ENCODE measurements at places on chromosomes 6 and 20.

- H3K4me3 ChIP-seq, result no peak overlapping the region
- no peaks in the 10 kb centered on the region for H3K36me3 ChIP-seq
- no peaks in the 10 kb centered on the region for H3K4me1 ChIP-seq
- no peak overlapping the region for H3K27ac ChIP-seq
- H3K27me3 ChIP-seq, result no peaks in the 10 kb centered on the region
- DNase-seq, result peak; percentile 36
Observed at GRCh38 chr20:16434062-16434664, 139.1 kb downstream of the KIF16B start.

DNA sequence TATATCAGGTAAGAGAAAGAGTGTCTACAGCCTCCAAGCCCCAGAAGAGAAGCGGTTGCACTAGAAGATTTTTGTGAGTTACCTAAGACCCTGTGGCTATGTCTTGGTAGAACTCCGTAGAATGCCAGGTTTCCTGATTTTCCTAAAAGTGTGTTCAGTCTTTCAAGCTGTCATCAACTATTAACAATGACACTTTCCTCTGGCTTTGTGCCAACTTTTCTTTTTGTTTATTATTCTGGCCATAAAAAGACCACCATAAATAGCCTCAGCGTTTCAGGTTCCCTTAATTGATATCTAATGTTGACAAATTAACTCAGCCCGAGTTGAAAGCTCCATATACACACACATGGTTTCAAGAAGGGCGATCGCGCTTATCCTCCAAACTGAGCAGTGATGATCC is 1.2 kb downstream of the PAK5 start:
- no peaks in the 10 kb centered on the region for H3K36me3 ChIP-seq
- peaks cover 24% of the 10 kb centered on the region for H3K27me3 ChIP-seq
- peaks cover 11% of the 10 kb centered on the region for H3K4me1 ChIP-seq
- no peak overlapping the region for H3K4me3 ChIP-seq

DNA sequence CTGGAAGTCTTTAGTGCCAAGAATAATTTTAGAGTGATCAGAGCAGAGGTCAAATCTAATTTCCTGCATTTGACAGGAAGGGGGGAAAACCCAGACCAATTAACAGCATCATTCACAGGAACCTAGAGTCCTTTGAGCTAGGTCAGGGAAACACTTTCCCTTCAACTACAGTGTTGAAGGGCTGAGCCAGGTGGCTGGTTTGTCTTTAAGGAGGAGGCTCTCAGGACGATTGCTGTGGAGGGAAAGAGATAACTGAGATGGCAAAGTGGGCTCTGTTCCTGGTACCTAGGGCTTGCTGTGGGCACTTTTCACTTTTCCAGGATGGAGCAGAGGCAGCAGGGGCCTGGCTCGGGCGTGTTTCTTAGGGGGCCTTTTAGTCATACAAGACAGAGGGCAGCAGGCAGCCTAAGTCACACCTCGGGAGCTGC is 111.9 kb downstream of the SCML4 start:
- DNase-seq, result no peak
- H3K27me3 ChIP-seq, result peaks cover 9% of the 10 kb centered on the region
- no peak overlapping the region for H3K27ac ChIP-seq
- peaks cover 13% of the 10 kb centered on the region for H3K4me1 ChIP-seq

GRCh38 chr6:104462811-104463599 is 396.7 kb downstream of the HACE1 start:
- H3K4me3 ChIP-seq, result no peak overlapping the region
- DNase-seq, result peak; percentile 47
- H3K27me3 ChIP-seq, result no peaks in the 10 kb centered on the region
- no peaks in the 10 kb centered on the region for H3K4me1 ChIP-seq
- no peaks in the 10 kb centered on the region for H3K36me3 ChIP-seq
- no peak overlapping the region for H3K27ac ChIP-seq

DNA sequence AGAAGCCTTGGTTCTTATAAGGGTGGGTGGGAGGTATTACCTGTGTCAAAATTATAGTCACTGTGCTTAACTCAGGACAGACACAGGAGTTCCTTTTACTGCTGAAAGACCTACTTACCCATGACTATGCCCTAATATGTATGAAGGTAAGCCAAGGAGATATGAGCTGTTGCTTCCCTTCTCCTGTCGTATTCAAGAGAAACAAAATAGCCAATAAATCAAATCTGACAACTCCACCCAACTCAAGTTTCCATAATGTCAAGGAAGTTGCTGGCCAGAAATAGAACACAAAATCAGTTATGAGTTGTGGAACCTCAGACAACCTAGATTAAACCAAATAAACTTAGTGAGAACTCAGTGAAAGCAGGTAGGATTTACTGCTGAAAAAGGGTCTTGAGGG is 25.1 kb downstream of the ZNF133 start:
- H3K4me1 ChIP-seq, result no peaks in the 10 kb centered on the region
- H3K36me3 ChIP-seq, result peaks cover 63% of the 10 kb centered on the region
- no peak overlapping the region for H3K4me3 ChIP-seq
- no peaks in the 10 kb centered on the region for H3K27me3 ChIP-seq
- H3K27ac ChIP-seq, result no peak overlapping the region

GRCh38 chr20:64083378-64083803 is 807 bp downstream of the LKAAEAR1 start:
- peaks cover 39% of the 10 kb centered on the region for H3K4me1 ChIP-seq
- H3K27ac ChIP-seq, result no peak overlapping the region
- H3K27me3 ChIP-seq, result peaks cover 55% of the 10 kb centered on the region
- peak; percentile 80 for DNase-seq
- H3K4me3 ChIP-seq, result peak overlapping the region; percentile 72

GRCh38 chr6:35824552-35825192 is 19.5 kb downstream of the LHFPL5 start:
- no peak overlapping the region for H3K27ac ChIP-seq
- DNase-seq, result no peak

DNA sequence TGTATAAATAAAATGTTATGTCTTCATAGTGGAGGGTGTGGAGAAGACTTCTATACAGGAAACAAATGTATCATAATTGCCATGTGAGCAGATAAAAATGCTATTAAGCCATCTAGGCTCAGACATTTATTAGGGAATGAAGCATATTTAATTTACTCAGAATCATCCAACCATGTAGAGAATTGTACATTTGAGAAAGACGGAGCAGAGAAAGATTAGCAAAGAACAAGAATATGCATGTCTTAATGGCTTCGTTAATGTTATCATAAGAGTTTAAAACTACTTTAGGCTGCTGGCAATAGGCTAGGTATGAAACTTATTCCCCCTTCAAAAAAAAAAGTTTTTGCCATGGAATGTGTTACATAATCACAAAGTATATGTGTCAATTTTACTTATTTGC is 6.1 kb downstream of the ANKRD6 start:
- H3K27ac ChIP-seq, result no peak overlapping the region
- no peaks in the 10 kb centered on the region for H3K36me3 ChIP-seq
- no peak overlapping the region for H3K4me3 ChIP-seq
- no peaks in the 10 kb centered on the region for H3K4me1 ChIP-seq
- no peak for DNase-seq

DNA sequence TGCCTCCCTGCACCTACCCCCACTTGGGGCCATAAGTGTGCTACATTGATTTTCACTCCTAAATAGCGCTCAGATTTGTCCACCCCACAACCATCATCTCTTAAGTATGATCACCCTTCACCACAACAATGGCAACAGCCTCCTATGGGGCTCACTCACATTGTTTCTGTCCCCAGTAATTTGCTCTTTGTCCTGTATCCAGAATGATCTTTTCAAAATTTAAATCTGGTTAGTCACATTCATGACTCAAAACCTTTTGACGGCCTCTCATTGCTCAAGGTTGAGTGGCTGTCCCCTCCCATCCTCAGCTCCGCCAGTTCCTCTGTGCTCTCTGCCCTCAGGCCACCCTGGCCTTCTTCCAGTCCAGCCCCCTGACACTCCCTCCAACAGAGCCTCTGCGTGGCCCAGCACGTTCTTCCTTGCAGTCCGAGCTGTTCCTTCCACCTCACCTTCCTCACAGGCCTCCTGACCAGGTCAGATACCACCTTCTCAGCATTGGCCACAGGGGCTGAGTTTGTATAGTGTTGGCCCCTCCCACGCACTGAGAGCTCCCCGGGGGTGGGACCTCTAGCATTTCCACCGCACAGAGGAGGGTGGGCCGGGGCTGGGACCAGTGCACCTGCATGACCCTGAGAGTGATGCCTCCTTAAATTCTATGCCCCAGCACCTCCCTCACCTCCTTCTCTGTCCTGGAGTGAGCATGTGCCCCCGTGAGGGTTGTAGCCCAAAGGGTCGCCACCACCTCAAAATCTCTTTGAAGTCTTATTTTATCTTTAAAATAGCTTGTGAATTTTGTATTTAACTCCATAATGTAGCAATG is 2.4 kb upstream of the PPP1R3G start:
- H3K27ac ChIP-seq, result no peak overlapping the region
- peaks cover 30% of the 10 kb centered on the region for H3K4me1 ChIP-seq
- H3K4me3 ChIP-seq, result no peak overlapping the region

- peak overlapping the region; percentile 83 for H3K4me3 ChIP-seq
- peaks cover 11% of the 10 kb centered on the region for H3K4me1 ChIP-seq
- H3K27ac ChIP-seq, result no peak overlapping the region
- DNase-seq, result peak; percentile 5
- peaks cover 11% of the 10 kb centered on the region for H3K36me3 ChIP-seq
- H3K27me3 ChIP-seq, result peaks cover 25% of the 10 kb centered on the region
Observed at GRCh38 chr20:46118481-46119020, 437 bp downstream of the CD40 start.

- peak overlapping the region; percentile 93 for H3K27ac ChIP-seq
- peaks cover 8% of the 10 kb centered on the region for H3K4me1 ChIP-seq
- no peaks in the 10 kb centered on the region for H3K27me3 ChIP-seq
- peak; percentile 99 for DNase-seq
- H3K4me3 ChIP-seq, result no peak overlapping the region
Observed at GRCh38 chr6:116447496-116448011, 13.6 kb upstream of the CALHM6 start.

GRCh38 chr6:47141963-47142362 is 99.8 kb upstream of the ADGRF1 start:
- H3K36me3 ChIP-seq, result no peaks in the 10 kb centered on the region
- no peaks in the 10 kb centered on the region for H3K27me3 ChIP-seq
- no peak for DNase-seq
- H3K27ac ChIP-seq, result no peak overlapping the region
- no peak overlapping the region for H3K4me3 ChIP-seq
- peaks cover 2% of the 10 kb centered on the region for H3K4me1 ChIP-seq

DNA sequence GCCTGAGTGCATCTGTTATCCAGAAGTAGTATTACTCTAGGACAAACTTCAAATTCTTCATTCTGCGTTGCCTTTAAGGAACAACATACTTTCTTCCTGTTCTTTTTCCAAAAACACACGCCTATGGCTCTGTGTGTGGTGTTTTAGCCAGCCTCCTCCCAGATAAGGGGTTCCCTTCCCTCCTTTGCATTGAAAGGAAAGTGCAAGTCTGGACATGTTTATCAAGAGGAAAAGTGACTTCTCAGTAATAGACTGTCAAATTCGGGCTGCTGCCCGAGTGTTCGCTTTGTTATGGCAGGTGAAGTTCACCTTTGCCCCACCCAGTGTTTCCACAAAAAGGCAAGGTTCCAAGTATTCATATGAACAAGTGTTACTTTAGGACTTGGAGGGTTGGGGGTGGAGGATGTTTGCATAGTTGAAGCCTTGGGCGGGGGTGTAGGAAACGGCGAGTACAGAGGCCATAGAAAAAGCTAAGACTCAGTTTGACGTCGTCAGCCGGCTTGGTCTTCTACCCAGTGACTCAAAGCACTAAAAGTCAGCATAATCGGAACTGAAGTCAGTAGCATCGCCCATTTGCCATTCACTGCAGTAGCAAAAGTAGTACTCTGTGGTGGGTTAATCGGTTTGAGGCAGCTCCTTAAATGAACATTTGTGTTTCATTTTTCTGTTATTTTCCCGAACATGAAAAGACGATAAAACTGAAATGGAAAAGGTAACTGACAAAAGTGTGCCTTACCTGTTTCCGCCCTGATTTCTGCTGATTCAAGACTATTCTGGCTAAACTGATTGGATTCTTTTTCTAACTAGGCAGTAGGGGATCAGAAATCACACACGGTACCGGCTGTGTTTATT is 12.5 kb downstream of the PRDM1 start:
- H3K4me1 ChIP-seq, result peaks cover 10% of the 10 kb centered on the region
- no peak overlapping the region for H3K4me3 ChIP-seq

DNA sequence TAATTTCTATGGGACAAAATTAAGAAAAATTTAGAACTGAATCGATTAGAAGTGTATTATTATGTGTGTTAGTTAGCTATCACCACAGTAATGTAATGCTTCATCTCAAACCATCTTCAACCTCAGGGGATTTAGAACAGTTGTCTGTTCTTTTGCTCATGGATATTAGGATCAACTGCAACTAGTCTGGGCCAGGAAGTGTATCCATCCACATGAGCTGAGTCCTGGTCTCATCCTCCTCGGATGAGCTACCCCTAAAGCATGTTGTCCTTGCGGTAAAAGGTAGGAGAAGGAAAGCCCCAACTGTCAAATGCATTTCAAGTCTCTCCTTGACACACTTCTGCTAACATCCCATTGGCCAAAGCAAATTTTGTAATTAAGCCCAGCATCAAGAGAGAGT is 537.7 kb downstream of the KIF16B start:
- no peaks in the 10 kb centered on the region for H3K27me3 ChIP-seq
- H3K4me3 ChIP-seq, result no peak overlapping the region
- no peak overlapping the region for H3K27ac ChIP-seq
- no peaks in the 10 kb centered on the region for H3K36me3 ChIP-seq

DNA sequence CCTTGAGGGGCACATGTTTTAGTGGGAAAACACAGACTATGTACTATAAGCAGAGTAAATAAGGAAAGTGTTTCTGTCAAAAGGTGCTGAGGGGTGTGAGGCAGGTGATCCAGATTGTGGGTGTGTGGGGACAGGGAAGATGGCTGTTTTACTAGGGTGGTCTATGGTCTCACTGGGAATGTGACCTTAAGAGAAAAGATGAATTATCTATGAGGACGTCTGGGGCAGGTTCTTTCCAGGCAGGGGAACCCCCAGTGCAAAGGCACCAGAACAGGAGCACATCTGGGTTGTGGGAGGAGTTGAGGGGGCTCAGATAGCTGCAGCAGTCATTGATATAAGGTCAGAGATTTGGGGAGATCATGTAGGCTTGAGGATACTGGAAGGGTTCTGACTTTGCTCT is 18.2 kb upstream of the POLR1H start:
- peaks cover 2% of the 10 kb centered on the region for H3K4me1 ChIP-seq
- no peaks in the 10 kb centered on the region for H3K36me3 ChIP-seq
- H3K27me3 ChIP-seq, result no peaks in the 10 kb centered on the region
- no peak overlapping the region for H3K27ac ChIP-seq
- DNase-seq, result no peak

- no peak overlapping the region for H3K4me3 ChIP-seq
- no peaks in the 10 kb centered on the region for H3K36me3 ChIP-seq
- no peak for DNase-seq
- peaks cover 18% of the 10 kb centered on the region for H3K4me1 ChIP-seq
- no peak overlapping the region for H3K27ac ChIP-seq
- no peaks in the 10 kb centered on the region for H3K27me3 ChIP-seq
Observed at GRCh38 chr6:169445661-169446581, 192.3 kb upstream of the THBS2 start.

All from mesenchymal stem cell (in vitro differentiated cells and primary cell).